ENCODE measurements at places on chromosomes 7 and 10. TPM values are rescaled to one million over a fixed set of nuclear protein-coding genes. Genes with fewer than 3 reads are reported as not detected.

DNA sequence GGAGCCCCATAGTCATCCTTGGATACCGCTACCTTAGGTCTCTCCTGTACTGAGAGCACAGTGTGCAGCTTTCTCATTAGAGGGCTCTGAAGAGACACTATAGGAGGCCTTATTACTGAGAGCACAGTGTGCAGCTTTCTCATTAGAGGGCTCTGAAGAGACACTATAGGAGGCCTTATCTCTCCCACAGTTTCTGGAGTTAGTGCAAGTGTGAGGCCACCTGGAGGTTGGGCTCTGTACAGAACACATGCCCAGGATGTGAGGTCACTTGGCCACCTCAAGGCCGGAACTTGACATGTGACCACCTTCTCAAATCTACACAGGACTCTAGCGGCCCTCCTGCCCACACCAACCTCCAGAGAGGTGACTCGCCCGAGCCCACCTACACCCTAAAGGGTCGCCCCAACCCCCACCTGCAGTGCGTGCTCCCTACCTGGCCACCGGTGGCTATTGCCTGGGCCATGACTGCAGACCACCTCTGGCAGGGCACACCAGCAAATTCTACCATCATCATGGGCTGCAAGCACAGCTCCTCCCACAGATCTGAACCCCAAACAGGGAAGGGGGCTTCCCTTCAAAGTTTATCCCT, 24.6 kb downstream of the FRMPD2 start:
- no peak for DNase-seq

DNA sequence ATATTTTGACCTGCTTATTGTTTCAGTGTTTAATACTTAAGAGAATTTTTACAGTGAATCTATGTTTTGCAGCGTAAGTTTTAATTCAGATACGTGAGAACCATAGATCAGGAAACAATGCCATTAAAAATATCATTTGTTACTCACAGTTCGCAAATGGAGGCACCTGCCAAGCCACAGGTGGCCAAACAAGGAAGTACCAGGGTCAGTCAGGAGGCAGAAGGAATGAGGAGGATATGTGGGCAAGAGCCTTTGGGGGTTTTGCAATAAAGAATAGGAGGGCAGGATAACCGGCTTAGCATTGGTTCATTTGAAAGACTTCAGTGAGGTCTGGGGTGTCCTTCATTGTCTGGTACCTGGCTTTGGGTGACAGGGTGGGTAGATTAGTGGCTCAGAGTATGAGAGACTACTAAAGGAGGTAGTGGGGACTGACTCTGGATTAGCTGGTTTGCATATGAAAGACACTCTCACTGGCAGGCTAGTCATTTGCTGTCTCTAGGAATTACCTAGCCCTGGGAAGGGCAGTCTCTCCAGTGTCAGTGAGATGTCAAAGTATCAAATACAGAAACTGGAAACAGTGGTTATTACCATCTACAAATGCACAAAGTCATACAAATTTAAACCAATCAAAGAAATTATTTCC, 132.2 kb upstream of the CAV2 start:
- peak; percentile 13 for DNase-seq

GRCh38 chr10:126634911-126635310, 35.6 kb downstream of the C10orf90 start:
- DNase-seq, result no peak

GRCh38 chr7:88965371-88965770, 169.8 kb upstream of the TEX47 start:
- no peak for DNase-seq

DNA sequence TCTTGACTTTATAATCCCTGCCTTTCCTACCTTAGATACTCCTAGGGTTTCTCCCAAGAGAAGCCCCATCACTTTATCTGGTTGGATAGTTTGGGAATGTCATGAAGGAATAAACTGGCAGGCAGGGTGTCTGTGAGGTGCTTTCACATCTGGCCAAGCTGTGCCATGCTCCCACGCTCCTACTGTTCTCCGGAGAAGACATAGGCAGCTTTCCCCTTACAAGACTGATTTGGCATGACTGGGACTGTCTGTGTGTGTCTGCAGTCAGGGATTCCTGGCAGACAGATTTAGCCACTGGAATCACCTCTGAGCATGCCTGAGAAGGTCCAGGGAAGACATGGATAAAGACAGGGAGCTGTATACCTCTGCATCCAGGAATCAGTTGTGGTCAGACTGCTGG, 45.3 kb downstream of the HK1 start:
- peak; percentile 39 for DNase-seq

DNA sequence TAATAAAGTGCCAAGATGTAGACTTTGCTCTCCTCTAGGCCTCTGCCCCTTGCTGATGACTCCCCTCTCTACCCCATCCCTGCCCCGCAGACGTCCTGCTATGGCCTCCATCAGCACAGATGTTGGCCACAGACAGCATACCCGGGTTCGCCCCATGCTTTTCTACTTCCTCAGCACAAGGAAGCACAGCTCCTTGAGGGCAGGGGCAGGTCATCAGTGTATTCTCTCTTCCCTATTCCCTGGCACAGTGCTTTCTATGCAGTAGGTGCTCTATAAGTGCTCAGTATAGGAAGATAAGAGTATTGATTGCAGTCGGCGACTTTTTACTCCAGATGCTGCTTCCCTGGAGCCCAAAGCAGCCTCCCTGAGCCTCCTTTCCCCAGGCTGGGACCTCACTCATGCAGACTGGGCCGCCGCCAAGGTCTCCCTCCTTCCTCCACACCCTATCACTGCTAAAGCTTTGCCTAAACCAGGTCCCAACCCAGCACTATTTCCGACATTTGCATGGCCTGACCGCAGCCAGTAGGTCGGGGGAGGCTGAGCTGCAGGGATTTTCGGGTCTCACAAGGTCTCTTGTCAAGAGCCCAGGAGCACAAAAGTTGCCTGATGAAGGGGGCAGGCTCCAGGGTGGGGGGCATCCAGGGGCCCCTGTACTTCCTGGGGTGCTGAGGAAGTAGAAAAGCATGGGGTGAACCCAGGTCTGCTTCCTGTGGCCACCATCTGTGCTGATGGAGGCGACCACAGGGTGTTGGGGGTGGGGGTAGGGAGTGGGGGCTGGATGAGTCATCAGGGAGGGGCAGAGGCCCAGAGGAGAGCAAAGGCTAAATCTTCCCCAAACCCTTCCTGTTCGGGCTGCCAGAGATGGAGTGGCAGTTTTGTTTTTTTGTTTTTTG, 8.0 kb downstream of the CALHM3 start:
- DNase-seq, result peak; percentile 45

DNA sequence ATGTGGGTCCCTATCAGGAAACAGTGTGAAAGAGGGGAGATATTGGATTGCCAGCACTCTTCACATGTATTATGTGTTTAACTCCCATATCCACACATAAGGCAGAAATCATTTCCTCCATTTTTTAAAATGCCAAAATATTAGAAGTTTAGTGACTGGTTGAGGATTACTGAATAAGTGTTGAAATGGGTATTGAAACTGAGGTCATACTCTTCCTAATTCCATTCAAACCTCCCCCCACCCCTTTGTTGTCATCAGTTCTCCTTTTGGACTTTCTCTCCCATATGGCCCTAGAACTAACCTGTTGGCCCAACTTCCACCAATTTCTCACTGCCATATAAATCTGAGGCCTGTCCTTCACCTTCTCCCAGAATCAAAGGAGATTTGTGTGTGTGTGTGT, 81.6 kb downstream of the EVX1 start:
- no peak for DNase-seq

GRCh38 chr10:11813855-11814567, 9.1 kb upstream of the PROSER2 start:
- DNase-seq, result no peak

DNA sequence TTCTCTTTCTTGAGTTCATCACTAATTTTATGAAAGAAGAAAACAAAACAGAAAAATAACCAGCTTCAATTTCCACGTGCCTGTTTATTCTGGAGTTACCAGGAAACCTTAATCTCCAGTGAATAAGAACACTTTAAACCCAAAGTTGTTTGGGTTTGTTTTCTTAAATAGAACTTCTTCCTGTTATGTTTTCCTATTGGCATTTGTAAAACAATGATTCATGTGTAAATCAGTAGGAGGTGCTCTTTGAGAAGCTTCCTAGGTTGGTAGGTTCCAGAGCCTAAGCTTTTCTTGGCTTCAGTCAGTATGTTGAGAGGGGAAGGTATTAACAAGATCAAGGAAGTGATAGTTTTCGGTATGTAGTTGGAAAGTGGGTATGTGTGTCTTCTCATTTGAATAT, 119.0 kb downstream of the BICC1 start:
- no peak for DNase-seq

DNA sequence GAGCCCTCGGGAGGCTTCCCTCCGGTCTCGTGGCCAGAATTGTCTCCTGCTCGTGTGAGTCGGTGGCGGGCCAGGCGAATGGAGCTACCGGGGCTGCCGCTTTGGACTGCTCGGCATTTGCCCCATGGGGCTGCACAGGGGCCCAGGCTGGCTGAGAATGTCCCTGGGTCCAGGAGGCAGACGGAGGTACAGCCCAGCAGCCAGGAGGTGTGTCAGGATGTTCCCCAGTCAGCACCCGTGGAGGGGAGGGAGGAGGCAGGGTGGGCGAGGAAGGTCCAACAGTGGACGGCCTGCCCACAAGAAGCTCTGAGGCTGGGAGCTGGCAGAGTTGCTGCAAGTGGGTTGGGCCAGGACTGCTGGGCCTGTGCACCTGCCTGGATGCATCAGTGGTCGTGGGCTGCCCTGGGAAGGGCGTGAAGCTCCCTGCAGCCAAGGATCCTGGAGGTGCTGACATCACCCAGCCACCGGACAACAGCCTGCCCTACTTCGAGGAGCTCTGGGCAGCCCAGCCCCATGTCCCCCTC, 46.4 kb downstream of the PDGFA start:
- no peak for DNase-seq

- DNase-seq, result no peak
These were observed 99.1 kb downstream of the ALOX5 start for GRCh38 chr10:45473126-45473525.

DNA sequence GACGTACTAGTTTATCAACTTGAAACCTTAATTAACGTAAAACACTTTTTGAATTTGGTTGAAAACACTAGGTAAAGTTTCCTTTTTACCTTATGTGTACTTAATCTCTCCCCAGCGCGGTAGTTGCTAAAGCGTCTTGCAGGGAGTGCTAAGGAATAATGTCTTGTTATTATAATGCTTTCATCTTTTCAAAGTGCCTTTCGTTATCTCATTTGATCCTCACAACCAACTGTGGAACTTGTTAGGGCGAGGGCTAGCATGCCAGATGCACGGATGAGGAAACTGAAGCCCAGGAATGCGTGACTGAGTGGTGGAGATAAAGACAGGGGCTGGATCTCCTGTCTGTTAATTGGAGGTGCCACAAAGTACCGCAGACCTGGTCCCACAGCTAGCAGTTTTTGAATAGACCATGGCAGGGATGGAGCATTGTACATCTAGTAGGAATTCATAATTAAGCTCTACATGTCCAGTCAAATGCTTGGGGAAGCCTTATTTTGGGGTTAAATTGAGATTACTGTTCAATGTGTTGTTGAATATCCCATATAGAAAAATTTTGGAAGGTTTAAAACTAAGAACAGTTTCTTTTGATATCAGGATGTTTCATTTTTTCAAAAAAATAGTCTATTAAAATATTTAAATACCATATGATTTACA, 234.3 kb downstream of the SH2D4B start:
- no peak for DNase-seq

- no peak for DNase-seq
These were observed 35.0 kb downstream of the C10orf105 start for GRCh38 chr10:71684356-71685173.

DNA sequence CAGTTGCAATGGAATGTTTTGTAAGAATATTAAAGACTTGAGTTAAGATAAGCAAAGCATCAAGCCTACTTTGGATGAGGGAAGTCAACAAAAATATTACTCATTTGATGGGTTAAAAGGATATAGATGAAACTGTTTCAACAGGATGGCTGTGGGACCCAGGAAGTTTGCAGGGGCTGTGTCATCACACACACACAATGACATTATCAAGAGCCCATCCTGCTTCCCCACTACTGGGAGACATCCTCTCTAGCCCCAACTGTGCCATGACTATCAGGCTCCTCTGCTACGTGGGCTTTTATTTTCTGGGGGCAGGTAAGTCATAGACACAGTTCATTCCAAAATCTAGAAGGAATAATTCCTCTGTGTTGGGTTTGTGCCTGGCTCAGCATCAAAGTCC, 78.8 kb upstream of the PRSS1 start:
- DNase-seq, result no peak

DNA sequence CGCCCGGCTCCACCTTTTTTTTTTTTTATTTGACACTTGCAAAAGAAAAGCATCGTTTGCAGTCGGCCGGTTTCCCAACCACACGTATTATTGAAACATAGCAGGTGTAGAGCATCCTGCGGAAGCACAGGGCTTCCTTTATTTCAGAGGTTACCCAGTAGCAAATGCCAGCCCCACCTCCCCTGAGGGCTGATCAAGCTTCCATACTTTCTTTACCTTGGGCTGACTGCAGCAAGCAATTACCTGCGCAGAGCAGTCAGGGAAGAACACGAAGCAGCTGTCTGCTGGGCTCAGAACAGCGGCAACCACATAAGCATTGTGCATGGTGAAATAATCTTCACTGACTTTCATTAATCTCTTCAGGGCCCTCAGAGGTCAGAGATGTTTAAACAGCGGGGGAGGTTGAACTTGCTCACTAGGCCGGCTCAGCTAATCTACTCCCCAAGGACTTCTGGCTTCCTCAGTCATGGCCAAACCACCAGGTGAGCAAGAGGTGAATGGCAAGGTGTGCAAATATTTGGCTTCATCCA, 784.7 kb upstream of the AUTS2 start:
- no peak for DNase-seq

DNA sequence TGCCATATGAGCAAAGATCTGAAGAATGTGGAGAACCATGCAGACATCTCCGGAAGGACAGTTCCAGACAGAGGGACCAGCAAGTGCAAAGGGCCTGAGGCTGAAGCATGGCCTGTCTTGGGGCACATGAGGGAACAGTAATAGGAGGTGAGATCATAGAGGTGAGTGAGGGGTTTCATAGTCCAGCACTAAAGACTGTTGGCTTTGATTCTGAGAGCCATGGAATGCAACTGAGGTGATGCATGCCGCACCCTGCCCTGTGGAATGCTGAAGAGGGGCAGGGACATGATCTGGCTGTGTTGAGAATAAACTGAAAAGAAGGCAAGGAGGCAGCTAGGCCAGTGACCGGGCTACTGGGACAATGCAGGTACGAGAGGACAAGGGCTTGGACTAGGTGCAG, 253.1 kb upstream of the KLF14 start:
- DNase-seq, result no peak

- peak; percentile 58 for DNase-seq
These were observed 252.4 kb downstream of the DIP2C start for GRCh38 chr10:436911-437665.

GRCh38 chr10:56296618-56297017, 64.4 kb downstream of the ZWINT start:
- no peak for DNase-seq

GRCh38 chr7:105210721-105211205, 178.0 kb downstream of the SRPK2 start:
- DNase-seq, result no peak

DNA sequence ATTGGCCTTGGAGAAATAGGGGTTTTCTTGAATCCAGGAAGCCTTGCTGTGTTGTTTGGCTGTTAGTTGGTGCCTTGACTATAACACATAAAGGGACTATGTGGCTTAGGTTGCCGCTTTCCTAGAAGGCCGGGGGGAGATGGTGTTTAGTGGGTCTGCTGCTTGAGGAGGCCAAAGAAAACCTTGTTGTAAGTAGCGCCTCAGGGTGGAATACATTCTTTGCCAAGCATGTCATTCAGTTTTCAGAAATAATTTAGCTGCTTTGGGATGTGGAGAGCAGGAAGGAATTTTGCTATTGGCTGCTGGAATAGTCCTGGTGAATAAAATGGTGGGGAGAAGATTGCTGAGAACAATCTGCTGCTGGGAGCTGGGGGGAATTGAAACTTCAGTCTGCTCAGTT, 132.9 kb upstream of the WNT16 start:
- DNase-seq, result no peak

Gene RGR
- not detected for total RNA-seq

Gene GRID2IP
- not detected for total RNA-seq

Gene TMEM254
- 8.7 TPM for total RNA-seq

Gene NEUROD6
- not detected for total RNA-seq

Gene ADAM22
- total RNA-seq, result 0.36 TPM
